Activated CD4-positive, alpha-beta memory T cell treated with anti-CD3 and anti-CD28 coated beads for 36 hours (primary cell): ENCODE measurements at places on chromosomes 7 and 10. TPM values are rescaled to one million over a fixed set of nuclear protein-coding genes. Genes with fewer than 3 reads are reported as not detected.

GRCh38 chr10:60480865-60481563, 91.3 kb upstream of the ANK3 start:
- no peak for DNase-seq
- no peaks in the 10 kb centered on the region for H3K36me3 ChIP-seq
- H3K4me1 ChIP-seq = peaks cover 16% of the 10 kb centered on the region
- H3K27ac ChIP-seq = no peak overlapping the region

The PHTF2 gene
- total RNA-seq = 41.2 TPM

DNA sequence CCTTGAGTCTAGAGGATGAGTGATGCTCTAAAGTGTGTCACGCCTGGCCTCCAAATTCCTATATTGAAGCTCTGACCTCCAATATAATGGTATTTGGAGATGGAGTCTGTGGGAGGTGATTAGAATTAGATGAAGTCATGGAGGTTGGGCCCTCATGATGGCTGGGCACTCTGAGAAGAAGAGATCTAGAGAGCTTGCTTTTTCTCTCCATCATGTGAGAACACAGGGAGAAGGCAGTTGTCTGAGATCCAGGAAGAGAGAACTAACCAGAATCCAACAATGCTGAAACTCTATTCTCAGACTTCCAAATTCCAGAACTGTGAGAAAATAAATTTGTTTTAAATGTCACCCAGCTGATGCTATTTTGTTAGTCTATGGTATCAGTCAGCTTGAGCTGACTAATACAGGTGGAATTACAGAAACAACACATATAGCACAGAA, 15.1 kb downstream of the RNF216 start:
- H3K27me3 ChIP-seq = no peaks in the 10 kb centered on the region
- H3K4me3 ChIP-seq = no peak overlapping the region
- no peak for DNase-seq
- H3K4me1 ChIP-seq = peaks cover 31% of the 10 kb centered on the region

The EN2 gene
- total RNA-seq = not detected

- no peak overlapping the region for H3K4me3 ChIP-seq
- DNase-seq = no peak
- H3K27ac ChIP-seq = no peak overlapping the region
- no peaks in the 10 kb centered on the region for H3K36me3 ChIP-seq
- peaks cover 21% of the 10 kb centered on the region for H3K27me3 ChIP-seq
Measured at GRCh38 chr7:37592366-37592765, 91.2 kb upstream of the GPR141 start.

GRCh38 chr7:70322856-70323255, 724.6 kb downstream of the AUTS2 start:
- no peaks in the 10 kb centered on the region for H3K27me3 ChIP-seq

- H3K27me3 ChIP-seq = no peaks in the 10 kb centered on the region
- H3K4me3 ChIP-seq = no peak overlapping the region
- no peaks in the 10 kb centered on the region for H3K4me1 ChIP-seq
- DNase-seq = no peak
- peaks cover 18% of the 10 kb centered on the region for H3K36me3 ChIP-seq
Measured at GRCh38 chr7:144579687-144580086, 176.2 kb upstream of the NOBOX start.

- peaks cover 33% of the 10 kb centered on the region for H3K4me1 ChIP-seq
- no peaks in the 10 kb centered on the region for H3K27me3 ChIP-seq
- peak overlapping the region; percentile 97 for H3K4me3 ChIP-seq
- peak; percentile 61 for DNase-seq
- H3K36me3 ChIP-seq = peaks cover 23% of the 10 kb centered on the region
Measured at GRCh38 chr7:148883266-148884048, 634 bp downstream of the EZH2 start.

GRCh38 chr10:275680-276079, 140.4 kb downstream of the ZMYND11 start:
- H3K4me3 ChIP-seq = no peak overlapping the region
- DNase-seq = no peak
- H3K27me3 ChIP-seq = no peaks in the 10 kb centered on the region
- no peaks in the 10 kb centered on the region for H3K4me1 ChIP-seq
- H3K27ac ChIP-seq = no peak overlapping the region

DNA sequence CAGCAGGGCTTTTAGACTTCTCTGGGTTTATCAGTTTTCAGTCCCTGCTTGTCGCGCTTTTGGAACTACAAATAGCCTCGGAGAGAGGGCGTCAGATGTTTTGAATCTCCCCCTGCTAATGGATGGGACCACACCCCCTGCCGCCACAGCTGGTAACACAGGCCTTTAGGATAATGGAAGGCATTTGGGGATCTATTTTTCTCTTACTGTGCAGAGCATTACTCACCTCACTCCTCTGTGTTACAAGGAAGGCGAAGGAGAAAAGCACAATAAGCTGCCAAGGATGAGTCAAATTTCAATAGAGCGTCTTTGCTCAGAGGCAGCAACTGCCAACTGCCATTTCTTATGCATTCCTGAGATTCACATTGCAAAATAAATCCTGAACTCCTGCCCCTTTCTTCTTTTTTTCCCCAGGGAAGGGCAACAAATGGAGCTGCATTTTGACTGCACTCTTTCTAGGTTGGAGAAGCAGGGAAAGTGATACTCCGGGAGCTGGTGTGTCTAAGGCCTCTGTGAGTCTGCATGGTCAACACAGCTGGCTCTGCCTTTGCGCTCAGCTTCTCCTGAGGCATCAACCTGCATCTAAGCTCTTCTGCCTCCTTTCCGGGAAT, 31.5 kb upstream of the SMNDC1 start:
- H3K4me3 ChIP-seq = no peak overlapping the region
- H3K27me3 ChIP-seq = peaks cover 3% of the 10 kb centered on the region
- H3K36me3 ChIP-seq = no peaks in the 10 kb centered on the region
- H3K27ac ChIP-seq = no peak overlapping the region
- H3K4me1 ChIP-seq = peaks cover 16% of the 10 kb centered on the region

The TLX1 gene
- not detected for total RNA-seq

DNA sequence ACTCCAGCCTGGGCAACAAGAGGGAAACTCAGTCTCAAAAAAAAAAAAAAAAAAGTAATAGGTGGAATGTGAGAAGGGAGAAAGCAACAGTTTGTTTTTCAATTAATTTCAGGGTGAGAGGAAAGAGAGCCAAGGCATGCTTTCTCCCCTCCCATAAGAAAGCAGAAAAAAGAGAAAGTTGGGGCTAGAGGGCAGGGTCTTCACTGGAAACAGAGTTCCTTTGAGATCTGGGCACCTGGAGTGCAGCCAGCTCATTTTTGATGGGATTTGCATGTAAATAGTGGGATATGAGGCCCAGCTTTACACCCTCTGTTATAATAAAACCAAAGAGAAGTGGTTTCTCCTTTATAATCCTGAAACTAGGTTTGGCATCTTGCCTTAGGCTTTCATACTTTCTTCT, 13.8 kb upstream of the STOX1 start:
- no peaks in the 10 kb centered on the region for H3K27me3 ChIP-seq
- H3K36me3 ChIP-seq = no peaks in the 10 kb centered on the region
- no peaks in the 10 kb centered on the region for H3K4me1 ChIP-seq

- no peaks in the 10 kb centered on the region for H3K27me3 ChIP-seq
- no peak for DNase-seq
- no peaks in the 10 kb centered on the region for H3K4me1 ChIP-seq
- no peaks in the 10 kb centered on the region for H3K36me3 ChIP-seq
- no peak overlapping the region for H3K4me3 ChIP-seq
- no peak overlapping the region for H3K27ac ChIP-seq
Measured at GRCh38 chr7:144957998-144958397, 122.1 kb upstream of the TPK1 start.

The ADRA2A gene
- total RNA-seq = not detected

DNA sequence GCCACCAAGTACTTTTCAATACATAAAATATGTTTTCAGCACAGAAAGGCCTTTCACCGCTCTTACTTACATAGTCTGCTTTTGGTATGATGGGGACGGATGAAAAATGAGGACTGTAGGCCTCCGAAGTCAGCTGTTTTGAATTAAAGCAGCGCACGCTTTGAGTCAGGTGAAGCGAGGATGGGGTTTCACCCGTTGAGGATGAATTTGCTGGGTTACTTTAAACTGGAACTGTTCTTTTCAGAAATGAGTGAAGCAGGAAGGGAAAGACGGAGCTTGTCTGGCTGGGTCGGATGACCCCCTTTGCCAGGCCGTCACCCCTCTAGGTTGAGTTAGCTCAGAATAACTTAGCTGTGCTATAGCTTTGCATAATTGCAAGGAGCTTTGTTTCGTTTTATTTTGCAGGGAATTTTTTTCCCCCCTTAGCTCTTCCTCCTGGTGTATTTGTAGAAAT, 40.0 kb downstream of the CUX1 start:
- peak overlapping the region; percentile 93 for H3K27ac ChIP-seq
- peak; percentile 50 for DNase-seq
- H3K36me3 ChIP-seq = no peaks in the 10 kb centered on the region
- H3K4me3 ChIP-seq = peak overlapping the region; percentile 80
- peaks cover 32% of the 10 kb centered on the region for H3K4me1 ChIP-seq
- H3K27me3 ChIP-seq = no peaks in the 10 kb centered on the region

DNA sequence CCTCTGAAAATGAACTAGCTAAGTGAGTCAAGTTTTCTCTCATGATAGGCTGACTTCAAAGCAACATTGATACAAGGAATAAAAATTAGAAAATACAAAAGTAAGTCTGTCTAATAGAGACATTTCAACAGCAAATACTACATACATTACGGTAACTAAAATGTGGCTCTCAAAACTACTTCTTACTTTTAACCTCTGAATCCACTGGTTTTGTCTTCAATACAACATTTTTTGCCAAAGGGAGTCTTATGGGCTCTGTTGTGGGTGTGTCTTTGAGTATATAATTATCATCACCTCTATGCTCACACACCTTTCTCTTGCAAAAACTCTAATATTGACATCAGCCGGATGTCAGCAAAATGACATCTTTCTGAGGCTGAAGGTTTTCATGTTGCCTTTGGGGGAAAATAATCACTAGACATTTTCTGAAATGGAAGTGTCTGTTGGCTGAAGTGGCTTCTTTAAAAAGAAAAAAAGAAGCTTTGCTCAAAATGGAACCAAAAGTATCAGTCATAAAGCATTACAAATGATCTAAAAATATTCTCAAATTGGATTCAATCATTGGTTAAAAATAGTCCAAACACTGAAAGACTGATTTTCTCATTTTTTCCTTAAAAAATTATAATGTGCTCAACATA, 41.8 kb upstream of the FAM133B start:
- H3K4me1 ChIP-seq = peaks cover 85% of the 10 kb centered on the region
- DNase-seq = no peak
- no peaks in the 10 kb centered on the region for H3K27me3 ChIP-seq
- H3K36me3 ChIP-seq = peaks cover 25% of the 10 kb centered on the region

The CCL24 gene
- not detected for total RNA-seq

The NUPR2 gene
- total RNA-seq = not detected

- no peaks in the 10 kb centered on the region for H3K36me3 ChIP-seq
- no peak overlapping the region for H3K4me3 ChIP-seq
- H3K27ac ChIP-seq = no peak overlapping the region
- no peaks in the 10 kb centered on the region for H3K4me1 ChIP-seq
Measured at GRCh38 chr7:123581162-123581459, 20.5 kb upstream of the ASB15 start.
